ENCODE measurements at places on chromosomes 11 and 22.

DNA sequence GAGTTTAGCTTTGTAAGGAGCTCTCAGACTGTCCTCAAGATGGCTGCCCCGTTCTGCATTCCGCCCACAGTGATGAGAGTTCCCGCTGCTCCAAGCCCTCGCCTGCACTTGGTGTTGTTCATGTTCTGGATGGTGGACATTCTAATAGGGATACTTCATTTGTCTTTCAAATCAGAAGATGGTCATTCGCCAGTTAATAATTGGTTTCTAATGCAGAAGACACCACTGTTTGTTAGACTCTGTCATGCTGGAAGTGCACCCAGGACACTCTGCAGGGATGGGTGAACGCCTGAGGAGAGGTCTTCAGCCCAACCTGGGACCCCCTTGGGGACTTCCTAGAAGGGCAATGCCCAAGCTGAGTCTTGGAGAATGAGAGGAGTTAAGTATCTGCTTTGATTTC is 836.4 kb downstream of the TBC1D22A start:
- no peak for DNase-seq

DNA sequence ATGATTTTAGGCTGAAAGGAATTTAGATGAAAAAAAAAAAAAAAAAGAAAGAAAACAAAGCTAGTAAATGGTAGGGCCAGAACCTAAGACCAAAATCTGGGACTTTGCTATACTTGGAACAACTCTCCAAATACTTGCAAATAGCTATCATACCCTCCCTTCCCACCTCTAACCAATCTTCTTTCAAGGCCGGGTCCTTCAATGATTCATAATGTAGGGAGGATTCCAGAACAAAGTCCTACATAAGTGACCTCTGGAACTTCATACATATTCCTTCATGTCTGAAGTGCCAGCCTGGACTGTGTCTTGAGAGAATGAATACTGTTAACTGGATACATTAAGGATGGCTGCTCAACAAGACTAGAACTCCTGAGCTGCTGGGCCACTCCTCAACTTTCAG is 9.9 kb downstream of the STK33 start:
- no peak for DNase-seq

DNA sequence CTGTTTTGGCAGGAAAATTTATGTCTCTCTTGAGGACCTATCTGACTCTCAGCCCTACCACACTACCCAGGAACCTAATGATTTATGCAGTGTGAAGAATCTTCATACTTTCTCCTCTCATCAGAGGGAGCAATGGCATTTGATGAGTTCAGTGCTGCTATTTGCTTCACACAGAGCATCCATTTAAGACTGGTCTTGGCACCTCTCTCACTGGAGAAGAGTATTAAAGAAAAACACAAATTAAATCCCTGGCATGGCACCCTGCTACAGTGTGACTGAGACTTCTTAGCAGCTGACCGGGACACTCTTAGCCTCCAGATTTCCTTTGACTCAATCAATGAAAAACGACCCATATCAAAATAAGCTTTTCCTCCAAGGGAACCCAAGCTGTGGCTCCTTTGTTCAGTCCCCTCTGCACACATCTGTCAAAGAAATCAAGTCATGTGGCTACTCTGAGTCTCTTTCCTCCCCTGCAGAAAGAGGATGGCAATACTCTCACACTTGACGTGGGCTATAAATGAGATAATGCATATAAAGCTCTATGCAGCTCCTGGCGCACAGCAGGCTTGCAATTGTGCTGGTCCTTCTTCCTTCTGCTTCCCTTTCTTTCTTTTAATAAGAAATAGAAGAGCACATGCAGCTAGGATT is 186.1 kb upstream of the E2F8 start:
- DNase-seq: no peak

DNA sequence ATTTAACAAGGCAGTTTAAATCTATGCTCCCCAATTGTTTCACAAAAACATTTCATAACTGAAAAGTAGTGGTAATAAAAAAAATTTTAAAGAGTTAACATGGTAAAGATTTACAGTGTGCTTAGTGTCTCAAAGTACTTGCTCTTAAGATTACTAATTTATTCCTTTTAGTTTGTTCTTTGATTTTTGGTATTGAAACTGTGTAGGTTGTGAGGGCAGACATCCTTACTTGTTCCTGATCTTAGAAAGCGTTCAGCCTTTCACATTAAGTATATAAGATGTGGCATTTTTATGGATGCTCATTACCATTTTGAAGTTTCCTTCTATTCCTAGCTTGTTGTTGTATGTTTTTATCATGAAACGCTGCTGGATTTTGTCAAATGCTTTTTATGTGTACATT is 32.9 kb downstream of the RAB6A start:
- no peak for DNase-seq

DNA sequence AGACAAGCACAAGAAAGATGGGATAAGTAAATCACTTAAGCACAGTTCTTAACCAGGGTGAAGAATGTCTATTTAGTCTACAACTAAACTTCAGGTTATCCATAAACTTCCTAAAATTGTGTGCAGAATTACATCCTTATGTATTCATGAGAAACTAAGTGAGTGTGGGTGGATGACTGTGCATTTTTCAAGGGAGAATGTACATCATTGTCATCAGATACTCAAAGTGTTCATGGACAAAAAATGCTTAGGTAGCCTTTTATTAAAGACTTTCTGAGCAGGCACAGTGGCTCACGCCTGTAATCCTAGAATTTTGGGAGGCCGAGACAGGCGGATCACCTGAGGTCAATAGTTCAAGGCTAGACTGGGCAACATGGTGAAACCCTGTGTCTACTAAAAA is 2023.8 kb downstream of the LRRC4C start:
- DNase-seq: no peak

GRCh38 chr22:47623066-47623762 is 860.8 kb downstream of the TBC1D22A start:
- no peak for DNase-seq

DNA sequence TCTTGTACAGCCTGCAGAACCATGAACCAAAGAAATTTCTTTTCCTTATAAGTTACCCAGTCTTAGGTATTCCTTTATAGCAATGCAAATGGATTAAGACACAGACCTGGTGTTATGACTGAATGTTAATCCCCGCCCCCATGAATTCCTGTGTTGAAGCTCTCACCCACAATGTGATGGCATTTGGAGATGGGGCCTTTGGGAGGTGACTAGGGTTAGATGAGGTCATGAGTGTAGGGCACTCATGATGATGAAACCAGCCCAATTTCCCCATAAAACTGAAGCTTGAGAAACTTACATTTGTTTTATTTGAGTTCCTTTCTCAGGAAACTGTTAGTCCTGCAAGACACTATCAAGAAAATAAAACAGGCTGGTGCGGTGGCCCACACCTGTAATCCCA is 115.8 kb upstream of the THY1 start:
- DNase-seq: no peak

GRCh38 chr22:30827646-30828045 is 133.0 kb downstream of the OSBP2 start:
- DNase-seq: no peak

DNA sequence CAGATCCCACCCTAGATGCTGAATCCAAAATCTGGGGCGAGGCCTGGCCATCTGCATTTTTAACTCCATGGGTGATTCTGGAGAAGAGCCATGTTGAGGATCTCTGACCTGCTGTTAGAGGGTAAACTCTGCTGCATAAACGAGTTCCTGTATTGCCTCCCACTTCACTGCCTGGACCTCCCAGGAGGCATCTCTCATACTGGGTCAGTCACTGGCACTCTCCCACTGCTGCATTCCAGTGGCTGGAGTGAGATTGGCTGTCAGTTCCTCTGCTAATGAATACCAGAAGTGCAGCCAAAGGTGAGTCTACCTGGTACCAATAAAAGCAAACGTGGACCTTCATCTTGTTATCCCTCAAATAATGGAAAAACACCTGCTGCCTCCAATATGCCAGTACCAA is 10.3 kb downstream of the POLDIP3 start:
- DNase-seq: no peak

- no peak for DNase-seq
These were observed 12.9 kb downstream of the MPEG1 start for GRCh38 chr11:59199546-59200422.

GRCh38 chr11:134712228-134713145 is 300.4 kb upstream of the B3GAT1 start:
- no peak for DNase-seq

- no peak for DNase-seq
These were observed 33.4 kb downstream of the REXO2 start for GRCh38 chr11:114472661-114473060.

Data from HS-27A (cell line).